ENCODE measurements at places on chromosomes 16 and 17.
A peak's percentile ranks its signal among the peaks of the same experiment; 100 is the strongest.

DNA sequence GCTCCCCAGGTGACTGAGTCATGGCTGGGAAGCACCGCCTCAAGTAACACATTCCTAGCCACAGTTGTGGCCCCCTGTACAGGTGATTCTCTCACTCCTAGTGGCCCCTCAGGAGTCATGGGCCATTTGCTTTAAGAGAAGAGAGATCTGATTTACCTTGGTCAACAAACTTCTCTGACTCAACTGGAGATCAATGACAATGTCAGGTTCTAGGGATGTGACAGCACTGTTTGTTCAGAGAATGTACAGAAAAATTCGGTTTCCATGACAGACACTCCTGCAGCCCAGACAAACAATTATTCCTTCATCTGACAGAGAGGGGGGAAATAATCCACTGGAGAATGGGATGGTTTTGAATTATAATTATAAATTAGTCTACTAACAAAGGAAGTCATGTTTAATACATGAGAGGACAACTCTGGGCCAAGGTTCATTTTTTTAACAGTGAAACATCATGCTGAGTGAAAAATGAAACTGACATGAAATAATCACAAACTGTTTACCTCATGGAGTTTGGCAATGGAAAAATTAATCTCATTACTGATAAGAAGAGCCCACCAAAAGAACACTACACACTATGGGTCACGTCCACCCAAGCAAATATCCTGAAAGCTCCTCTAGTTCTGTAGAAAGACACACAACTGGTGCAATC is 9.7 kb downstream of the ERN1 start:
- DNase-seq = no peak

DNA sequence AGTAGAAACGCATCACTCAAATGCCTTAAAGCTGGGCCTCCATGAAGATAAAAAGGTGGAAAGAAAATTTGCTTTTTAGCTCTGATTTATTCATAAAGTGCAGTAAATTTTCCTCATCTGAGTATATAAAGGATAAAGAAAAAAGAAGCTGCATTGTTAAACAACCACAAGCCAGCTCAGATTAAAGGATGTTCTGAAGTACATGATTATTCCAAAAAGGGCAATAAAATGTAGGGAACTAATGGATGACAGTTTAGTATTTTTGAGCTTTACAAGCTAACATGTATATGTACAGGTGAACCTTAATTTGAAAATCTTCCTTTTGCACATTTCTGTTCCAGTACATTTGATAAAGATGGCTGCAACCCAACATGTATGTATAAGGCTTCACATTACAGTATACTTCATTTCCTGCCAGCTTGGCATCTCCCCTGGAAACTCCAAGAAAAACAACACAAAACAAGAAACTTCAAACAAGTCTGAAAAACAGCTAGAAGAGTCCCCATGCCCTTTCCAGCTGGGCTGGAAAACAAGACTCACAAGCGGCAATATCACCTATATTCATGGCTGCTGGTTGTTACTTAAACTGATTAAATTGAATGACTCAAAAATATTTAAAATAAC is 225.7 kb downstream of the CEP112 start:
- no peak for DNase-seq

DNA sequence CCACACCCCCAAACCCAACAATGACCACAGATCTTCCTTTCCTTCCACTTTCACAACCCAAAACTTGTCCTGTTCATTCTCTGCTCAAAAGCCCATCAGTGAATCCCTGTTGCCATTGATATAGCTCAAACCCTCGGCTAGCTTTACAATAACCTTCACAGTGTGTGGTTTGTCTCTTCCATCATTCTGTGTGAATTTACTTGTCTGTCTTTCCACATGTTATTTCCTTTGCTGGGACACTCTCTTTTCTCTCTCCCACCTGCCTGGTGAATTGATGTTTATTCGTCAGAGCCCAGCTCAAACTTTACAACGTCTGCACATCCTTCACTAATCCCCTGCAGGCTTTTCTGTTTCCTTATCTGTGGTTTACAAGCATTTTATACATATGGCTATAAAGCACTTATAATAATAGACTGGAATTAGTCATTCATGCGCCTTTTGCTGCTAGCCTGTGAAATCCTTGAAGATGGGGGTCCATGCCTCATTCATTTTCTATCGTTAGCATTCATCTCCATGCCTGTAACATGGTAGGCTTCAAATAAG is 114.4 kb downstream of the CDH13 start:
- DNase-seq = peak; percentile 48

- peak; percentile 82 for DNase-seq
Measured at GRCh38 chr16:89401641-89402445, 88.5 kb downstream of the ANKRD11 start.
